ENCODE measurements at places on chromosomes 2 and 18.

DNA sequence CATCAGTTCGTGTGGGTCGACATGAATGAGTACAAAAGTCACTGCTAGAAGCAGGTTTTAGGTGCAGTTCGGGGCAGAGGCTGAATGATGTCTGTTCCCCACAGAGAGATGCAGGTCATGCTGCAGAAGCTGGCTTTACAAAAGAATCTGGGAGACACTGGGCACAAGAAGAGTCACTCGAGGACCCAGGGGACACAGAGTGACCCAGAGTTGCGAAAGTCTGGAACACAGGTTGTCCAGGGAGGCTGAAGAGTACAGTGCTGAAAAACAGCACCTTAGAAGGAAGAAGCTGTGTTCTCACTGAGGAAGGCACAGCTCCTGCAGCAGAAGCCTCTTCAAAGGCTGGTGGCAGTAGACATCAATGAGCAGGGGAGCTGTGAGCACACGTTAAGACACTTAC, 14.8 kb downstream of the CACNB4 start:
- no peak for DNase-seq

DNA sequence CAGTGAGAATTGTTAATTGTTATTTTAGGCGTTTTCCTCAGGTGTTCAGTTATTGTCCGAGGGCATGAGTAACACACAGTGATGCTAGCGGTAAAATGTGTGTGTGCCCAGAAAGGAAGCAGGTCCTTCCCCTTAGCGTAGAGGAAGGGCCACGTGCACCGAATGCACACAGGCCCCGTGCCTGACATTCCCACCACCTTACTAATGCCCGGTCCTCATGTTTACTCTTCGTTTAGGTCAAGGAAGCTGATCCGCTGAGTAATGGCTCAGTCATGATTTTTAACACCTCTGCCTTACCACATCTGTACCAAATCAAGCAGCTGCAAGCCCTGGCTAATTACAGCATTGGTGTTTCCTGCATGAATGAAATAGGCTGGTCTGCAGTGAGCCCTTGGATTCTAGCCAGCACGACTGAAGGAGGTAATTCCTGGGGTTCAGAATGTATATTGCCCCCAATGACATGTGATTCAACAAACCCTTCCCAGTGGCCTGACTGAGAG, 76.7 kb downstream of the MERTK start:
- DNase-seq: no peak

DNA sequence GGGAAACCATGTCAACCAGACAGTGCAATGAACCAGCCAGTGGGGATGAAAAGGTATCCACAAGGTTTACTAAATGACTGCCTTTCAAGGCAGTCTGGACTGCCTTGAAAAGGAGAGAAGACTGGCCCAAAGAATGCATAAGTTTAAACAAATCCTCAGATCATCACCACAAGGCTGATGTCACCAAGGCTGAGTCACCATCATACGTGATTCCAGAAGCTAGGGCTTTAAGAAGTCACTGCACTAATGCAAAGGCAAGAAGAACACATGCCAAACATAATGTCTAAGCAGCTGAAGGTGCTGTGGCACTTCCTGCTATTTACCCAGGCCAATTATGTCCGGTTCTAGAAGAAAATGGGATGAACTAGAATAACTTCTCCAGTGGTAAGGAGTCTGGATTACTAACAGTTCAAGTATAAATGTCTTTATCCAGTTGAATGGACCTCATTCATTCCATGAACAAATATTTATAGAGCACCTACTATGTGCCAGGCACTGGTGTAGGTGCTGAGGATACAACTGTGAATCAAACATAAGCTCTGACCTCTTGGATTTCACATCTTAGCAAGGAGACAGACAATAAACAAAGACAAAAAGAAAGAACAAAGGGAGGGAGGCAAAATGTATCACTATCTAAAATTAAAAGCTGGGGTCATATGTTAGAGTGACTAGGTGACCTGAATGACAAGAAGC, 37.6 kb upstream of the ONECUT2 start:
- DNase-seq: no peak

- no peak for DNase-seq
Measured at GRCh38 chr18:73669297-73669696, 478.3 kb downstream of the FBXO15 start.

Measured in mucosa of descending colon (tissue), 3 donors.